ENCODE measurements at places on chromosomes 1 and 21.

DNA sequence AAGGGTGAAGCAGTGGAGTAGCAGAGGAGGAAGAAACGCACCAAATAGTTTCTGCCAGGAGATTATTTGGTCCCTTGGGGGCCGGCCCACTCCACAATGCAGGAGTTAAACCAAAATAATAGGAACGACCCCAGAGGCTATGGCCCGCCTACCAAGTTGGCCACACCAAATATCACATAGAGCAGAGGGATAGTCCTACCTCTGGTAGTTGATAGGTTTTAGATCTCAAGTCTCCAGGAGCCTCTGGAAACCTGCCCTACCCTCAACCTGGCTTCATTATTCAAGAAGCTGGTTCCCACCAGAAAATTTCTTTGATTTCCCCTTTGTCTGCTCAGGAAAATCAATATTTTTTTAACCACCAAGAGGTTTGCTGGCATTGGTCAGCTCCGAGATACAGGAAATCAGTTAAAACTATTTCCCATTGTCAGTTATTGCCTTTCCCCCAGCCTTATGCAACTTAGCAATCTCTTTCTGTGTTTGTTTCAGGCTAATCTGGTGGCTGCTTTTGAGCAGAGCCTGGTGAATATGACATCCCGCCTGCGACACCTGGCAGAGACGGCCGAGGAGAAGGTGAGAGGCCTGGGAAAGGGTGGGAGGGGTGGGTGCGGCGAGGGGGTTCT, 35.5 kb upstream of the IPO9 start:
- DNase-seq = no peak

GRCh38 chr1:13769212-13769611, 69.2 kb downstream of the PRDM2 start:
- DNase-seq = no peak

- DNase-seq = no peak
Observed at GRCh38 chr1:39167632-39168209, 36.8 kb upstream of the MACF1 start.

- DNase-seq = peak; percentile 35
Observed at GRCh38 chr1:78420181-78420580, 70.6 kb upstream of the PTGFR start.

DNA sequence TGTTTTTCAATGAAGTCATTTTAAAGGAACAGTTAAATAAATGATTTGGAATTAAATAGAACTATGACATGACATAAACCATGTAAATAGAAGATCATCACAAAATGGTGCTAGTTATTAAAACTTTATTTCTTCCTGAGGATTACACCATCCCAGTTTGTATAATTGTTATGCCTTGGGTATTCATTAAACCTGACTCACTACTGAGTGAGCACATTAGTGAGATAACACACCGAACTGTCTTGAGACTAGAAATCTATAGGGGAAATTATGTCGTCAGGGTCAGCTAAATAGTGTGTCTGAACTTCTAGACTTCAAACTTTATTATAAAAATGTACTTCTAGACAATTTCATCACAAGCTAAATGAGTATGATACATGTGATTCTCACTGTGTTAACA, 189.4 kb downstream of the NCAM2 start:
- DNase-seq = no peak

DNA sequence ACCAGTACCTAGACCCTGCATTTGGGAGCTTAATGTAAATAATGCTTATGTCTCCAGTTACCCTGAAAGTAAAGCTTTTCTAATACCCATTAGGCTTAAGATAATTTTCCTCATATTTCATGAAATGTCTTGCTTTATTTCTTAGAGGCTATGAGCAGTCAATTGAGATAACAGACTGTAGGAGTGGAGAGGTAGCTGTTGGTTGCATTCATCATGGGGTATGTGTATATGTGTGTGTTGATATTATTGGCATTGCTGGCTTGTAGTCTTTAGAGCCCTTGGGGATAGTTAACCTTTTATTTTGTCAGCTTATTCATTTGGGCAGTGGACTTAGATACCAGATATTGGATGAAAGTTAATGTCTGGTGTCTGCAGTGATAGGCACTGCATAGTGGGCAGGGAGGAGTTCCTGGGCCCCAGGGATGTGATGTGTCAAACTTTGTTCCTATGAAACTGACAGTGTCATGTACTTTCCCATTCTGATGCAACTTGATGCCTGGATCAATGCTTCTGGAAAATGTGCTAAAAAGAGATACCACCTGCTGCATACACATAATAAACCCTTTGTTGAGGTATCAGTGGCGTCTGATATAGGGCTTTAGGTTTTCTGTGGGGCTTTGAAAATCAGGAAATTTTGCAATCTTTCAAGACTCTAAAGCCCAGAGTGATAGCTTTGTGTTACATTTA, 83.9 kb downstream of the MAST2 start:
- DNase-seq = no peak

DNA sequence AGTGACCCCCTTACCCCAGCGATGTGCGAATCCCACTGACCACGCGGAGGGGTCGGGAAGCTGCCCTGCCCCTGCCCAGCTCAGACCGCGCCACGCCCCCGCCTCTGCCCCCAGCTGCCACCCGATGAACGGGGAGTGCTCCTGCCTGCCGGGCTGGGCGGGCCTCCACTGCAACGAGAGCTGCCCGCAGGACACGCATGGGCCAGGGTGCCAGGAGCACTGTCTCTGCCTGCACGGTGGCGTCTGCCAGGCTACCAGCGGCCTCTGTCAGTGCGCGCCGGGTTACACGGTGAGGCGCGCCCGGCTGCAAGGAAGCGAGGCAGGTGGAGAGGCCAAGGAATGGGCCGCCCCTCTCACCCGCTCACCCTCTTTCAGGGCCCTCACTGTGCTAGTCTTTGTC, 11.9 kb upstream of the LRRC71 start:
- DNase-seq = no peak

- DNase-seq = no peak
Observed at GRCh38 chr1:224782281-224783000, 147.0 kb upstream of the DNAH14 start.

- no peak for DNase-seq
Observed at GRCh38 chr1:157132616-157133167, 5.5 kb downstream of the ETV3 start.

GRCh38 chr21:46029186-46029924, 47.8 kb downstream of the COL6A1 start:
- DNase-seq = no peak

DNA sequence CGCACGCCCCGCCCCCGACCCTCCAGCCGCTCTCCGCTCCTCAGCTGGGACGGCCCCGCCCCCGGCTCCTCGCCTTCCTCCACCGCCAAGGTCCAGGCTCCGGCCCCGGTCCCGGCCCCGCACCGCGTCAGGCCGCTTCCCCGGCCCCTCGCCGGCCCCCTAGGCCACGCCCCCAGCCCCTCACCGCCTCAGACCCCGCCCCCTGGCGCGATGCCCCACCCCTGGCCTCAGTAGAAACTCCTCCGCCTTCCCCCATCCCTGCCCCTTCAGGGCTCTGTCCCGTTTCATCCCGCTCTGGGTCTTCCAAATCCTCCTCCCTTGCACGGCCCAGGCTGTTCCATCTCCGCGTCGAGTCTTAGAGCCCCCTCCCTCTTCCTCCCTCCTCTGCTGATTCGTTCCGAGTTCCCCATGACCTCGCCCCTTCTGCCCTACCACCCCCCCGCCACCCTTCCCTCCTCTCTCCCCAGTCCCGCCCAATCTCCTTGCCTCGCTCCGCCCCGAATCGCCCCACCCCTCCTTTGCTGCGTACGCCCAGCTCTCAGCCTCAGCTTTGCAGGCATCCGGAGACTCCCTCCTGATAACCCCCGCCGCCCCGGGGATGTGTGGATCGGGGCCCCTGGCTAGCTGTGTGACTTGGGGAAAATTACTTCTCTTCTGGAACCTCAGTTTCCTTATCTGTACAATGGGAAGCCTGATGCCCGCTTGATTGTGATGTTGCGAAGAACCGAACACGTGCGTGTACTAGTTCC, 448 bp upstream of the ASAP3 start:
- peak; percentile 93 for DNase-seq

DNA sequence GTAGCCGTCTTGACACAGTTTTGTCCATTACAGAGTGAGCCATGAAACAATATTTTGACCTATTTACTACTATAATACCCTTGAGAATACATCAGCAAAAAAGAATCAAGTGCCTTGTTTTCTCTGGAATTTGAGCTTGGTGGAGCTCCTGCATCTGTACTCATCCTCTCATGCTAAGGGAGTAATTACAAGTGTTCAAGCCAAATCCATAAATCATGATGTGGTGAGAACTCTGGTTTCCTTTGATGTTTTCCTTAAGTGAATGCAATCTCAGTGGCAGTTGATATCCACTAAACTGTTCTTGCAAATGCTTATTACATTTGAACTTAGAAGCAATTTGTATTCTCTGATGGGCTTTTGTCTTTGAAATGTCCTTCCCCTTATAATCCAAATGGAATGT, 824.6 kb upstream of the TMPRSS15 start:
- no peak for DNase-seq

GRCh38 chr1:13931226-13931625, 231.2 kb downstream of the PRDM2 start:
- DNase-seq = no peak

GRCh38 chr1:20370698-20371097, 80.0 kb downstream of the VWA5B1 start:
- DNase-seq = peak; percentile 86

DNA sequence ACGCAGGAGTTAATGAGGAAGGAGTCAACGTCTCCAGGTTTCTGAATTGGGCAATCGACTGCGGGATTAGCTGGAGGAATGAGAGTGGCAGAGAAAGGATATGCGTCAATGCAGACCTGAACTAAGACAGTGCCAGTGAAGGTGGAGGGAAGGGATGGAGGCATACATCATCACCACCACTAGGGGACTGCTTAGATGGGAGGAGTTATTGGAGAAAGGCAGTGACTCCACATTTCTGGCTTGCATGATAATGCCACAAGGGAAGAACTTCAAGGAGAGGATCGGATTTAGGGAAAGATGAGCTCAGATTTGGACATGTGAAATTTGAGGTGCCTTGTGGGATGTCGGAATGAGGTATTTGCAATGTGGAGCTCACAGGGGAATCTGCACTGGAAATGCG, 17.5 kb downstream of the VASH2 start:
- peak; percentile 73 for DNase-seq

DNA sequence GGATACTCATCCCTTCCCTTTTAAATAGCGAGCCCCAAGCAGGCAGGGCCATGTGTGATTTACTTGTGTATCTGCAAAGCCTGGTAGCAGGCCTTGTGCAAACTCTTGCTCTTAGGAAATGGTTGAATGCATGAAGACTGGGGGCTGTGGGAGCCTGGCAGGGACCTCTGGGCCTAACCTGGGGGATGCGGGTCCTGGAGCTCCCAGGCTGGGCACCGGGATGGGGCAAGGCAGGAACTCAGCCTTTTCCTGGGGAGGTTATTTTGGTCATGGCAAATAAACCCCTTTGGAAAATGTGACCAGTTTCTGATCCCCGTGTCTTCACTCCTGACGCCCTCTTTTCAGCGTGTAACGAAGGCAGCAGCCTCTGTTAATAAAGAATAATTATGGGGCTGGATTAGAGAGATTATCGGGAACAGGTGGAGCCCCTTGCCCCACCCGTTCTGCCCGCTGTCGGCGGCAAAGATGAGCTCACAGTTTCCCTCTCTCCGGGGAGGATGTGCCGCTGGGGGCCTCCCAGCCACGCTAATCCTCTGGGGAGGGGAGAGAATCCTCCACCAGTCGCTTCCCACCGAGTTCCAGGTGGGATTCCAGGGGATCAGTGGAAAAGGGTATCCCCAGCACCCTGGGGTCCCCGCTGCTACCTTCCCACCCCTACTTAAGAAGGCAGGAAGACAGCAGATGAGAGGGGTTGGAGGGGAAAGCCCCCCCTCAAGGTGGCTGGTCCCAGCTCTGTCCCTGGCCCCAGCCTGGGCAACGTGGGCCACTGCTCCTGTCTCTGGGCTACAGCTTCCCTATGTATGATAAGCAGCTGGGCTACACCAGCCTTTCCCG, 69.7 kb upstream of the WNT4 start:
- no peak for DNase-seq

DNA sequence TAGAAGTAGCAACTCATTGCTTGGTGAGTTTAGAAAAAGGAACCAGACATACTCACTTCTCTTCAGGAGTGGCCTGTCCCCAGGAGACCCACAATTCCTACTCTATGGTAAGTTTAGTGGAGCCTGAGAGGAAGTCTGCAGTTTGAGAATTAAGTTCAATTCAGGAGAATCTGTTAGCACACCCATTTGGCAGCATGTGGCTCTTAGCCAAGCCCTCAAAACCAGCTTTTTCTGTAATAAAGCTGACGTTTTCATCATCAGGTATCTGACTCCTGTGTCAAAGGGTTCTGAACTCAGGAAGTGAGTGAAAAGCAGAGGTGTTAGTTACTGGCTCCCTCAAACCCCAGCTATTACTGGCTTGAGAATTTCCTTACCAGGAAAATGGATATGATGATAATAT, 20.4 kb upstream of the RGS16 start:
- no peak for DNase-seq

DNA sequence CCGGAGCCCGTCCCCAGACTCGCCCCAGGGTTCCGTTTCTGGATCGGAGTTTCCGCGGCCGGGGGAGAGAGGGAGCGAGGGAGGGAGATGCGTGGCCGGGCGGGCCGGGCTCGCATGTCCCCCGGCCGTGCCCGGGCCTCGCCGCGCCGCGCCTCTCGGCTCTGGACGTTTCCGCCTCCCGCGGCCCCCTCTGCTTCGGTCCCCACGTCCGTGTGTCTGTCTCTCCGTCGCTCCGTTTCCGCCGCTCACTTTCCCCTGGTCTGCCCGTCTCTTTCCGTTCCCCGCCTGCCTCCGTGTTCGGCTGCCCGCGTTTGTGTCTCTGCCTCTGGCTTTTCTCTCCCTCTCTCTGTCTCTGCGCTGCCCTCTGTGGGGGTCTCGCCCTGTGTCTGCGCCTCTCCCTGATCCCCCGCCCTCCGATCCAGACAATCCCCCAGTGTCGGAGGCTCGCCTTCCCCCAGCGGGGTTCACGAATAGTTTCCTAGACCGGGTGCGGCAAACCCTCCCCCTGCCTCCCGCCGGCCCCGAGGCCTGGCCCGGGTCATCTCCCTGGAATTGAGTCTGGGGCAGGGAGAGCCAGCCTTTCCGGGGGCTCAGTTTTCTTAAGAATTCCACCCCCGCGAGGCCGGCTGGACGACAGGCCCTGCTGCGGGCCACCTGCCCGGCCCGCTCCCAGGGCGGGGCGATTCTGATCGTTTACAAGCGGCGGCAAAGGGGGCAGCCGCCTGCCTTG, 735 bp downstream of the NBL1 start:
- no peak for DNase-seq

- no peak for DNase-seq
Observed at GRCh38 chr21:22703521-22703920, 1705.3 kb downstream of the NCAM2 start.

DNA sequence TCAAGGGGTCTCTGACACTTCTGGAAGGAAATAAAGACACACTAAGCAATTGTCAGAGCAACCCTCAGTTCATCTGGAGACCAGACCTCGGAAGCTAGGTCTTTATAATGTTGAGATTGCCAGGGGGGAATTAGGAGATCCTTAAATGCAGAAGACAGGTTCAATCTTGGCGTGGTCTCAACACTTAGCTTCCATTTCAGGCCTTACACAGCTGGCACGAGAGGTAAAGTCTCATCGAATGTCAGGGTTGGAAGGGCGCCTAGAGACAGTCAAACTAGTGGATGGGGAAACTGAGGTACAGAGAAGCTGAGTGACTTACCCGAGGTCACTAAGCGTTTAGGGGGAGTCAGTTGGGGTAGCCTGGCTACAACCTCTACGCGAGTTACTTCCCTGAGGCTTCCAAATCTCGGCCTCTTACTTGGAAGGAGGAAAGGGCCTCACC, 562 bp upstream of the EPB41 start:
- DNase-seq = no peak
